RWPE2 (cell line): ENCODE measurements at places on chromosomes 3 and 15.

- DNase-seq = no peak
Measured at GRCh38 chr3:55406696-55407425, 80.2 kb downstream of the WNT5A start.

- DNase-seq = no peak
Measured at GRCh38 chr3:63061449-63061848, 186.2 kb upstream of the CADPS start.

GRCh38 chr3:77524946-77525682, 485.2 kb downstream of the ROBO2 start:
- DNase-seq = no peak

GRCh38 chr3:42163622-42164244, 72.6 kb downstream of the TRAK1 start:
- no peak for DNase-seq
